ENCODE measurements at places on chromosomes 5 and 9. TPM values are rescaled to one million over a fixed set of nuclear protein-coding genes. Genes with fewer than 3 reads are reported as not detected.

The ZNF474 gene
- 0.64 TPM for total RNA-seq

The SLC6A19 gene
- total RNA-seq = not detected

The CYLC2 gene
- total RNA-seq = not detected

The C9orf153 gene
- not detected for total RNA-seq

The TMEM167A gene
- total RNA-seq = 55.7 TPM

The ANKRD55 gene
- under 0.01 TPM for total RNA-seq

The CEL gene
- under 0.01 TPM for total RNA-seq

The CORO2A gene
- 2.2 TPM for total RNA-seq

The SEMA4D gene
- 1.6 TPM for total RNA-seq

The FABP6 gene
- total RNA-seq = not detected
